Right lobe of liver (tissue), 6 donors: ENCODE measurements at places on chromosomes 2 and 18.

DNA sequence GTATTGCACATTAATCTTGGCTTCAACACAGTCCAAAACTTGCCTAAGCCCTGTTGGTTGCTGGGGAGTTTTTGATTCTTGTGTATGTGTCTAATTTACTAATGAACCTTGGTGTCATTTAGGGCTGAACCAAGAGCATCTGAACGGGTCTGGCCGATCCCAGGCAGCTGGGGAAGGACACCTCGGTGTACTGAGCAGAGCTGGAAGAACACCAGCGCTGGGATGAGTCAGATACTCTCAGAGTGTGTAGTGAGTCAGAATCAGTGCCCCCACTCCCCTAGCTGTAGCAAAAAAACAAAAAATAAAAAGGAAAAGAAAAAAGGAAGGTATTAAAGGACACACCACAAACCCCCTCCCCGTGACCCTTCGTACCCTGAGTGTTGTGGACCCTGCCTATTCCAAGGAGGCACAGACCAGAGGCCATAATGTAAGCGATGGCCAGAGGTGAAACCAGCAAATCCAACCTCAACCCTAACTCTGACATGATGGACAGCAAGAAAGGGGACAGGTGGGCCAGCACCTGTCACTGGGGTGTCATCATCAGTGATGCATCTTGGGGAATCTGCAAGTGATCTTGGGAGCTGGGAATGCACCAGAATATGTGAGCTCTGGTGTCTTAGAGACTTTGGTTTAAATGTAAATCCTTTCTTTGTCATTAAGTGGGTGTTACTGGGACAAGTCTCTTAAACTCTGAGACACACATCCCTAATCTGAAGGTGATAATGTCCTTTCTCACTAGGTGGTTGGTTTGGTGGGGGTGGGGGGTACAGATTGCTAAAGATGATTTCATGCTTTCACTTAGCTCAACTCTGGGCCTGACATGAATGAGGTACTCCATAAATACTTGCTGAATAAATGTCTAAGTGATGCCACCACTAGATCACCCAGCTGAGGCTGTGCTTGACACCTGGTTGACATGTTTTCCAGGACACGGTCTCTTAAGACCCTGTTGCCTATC is 34.2 kb upstream of the NCOA1 start:
- DNase-seq: no peak

GRCh38 chr2:190343089-190343535 is 277 bp upstream of the INPP1 start:
- DNase-seq: no peak

GRCh38 chr2:40470822-40471813 is 19.2 kb upstream of the SLC8A1 start:
- no peak for DNase-seq

GRCh38 chr2:122851972-122852531 is 1096.6 kb downstream of the TSN start:
- no peak for DNase-seq

DNA sequence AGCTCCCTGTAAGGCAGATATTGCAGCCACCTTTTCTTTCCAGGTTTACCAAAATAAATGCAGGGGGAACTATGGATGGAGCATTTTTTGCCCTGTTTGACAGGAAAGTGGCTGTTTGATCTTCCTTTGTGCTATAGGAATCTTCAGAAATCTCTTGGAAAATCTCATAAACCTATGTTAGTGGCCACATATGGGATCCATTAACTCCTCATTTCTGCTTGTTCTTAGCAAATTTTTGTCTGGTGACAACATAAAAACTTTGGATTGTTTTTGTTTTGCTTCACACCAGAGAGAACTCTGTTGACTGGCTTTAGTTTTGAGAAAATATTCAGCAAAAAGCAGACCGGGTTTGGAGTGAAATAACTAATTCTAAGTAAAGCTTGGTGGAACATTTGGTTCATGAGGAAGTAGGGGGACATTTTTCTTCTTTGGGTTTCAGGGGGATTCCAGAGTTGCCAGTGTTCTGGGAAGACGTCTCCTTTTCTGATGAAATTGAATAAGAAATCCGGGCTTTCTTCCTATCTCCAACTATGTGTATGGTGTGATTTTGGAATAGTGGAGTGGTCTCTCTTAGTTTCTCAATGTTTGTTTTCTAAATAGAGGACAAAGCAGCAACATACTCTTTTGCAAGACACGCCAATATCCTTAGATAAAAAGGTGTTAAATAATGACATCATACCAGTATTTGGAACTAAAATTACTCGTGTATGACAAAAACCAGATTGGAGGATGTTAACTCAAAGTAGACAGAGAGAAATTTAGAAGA is 174.4 kb downstream of the ICOS start:
- DNase-seq: no peak

DNA sequence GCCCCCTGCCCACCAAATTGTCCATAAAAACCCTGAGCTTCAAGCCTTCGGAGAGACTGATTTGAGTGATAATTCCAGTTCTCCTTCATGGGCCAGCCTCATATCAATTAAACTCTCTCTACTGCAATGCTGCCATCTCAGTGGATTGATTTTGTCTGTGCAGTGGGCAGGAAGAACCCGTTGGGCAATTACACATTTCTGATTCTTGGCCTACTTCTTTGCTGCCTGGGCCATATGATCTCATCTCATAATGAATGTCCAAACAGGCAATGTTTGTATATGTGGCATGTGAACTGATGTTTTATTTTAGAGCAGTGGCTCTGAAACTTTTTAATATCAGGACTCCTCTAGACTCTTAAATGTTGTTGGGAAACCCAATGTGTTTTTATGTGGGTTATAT is 101.2 kb upstream of the SLC38A11 start:
- no peak for DNase-seq

GRCh38 chr2:78541088-78541450 is 484.4 kb upstream of the REG3G start:
- DNase-seq: no peak

- DNase-seq: no peak
Observed at GRCh38 chr18:25247725-25248124, 104.2 kb downstream of the ZNF521 start.

- DNase-seq: no peak
Observed at GRCh38 chr2:234406085-234406484, 90.8 kb downstream of the ARL4C start.

- DNase-seq: no peak
Observed at GRCh38 chr2:190635781-190636180, 13.1 kb upstream of the NAB1 start.
